ENCODE measurements at places on chromosomes 5 and 9.
A peak's percentile ranks its signal among the peaks of the same experiment; 100 is the strongest.

DNA sequence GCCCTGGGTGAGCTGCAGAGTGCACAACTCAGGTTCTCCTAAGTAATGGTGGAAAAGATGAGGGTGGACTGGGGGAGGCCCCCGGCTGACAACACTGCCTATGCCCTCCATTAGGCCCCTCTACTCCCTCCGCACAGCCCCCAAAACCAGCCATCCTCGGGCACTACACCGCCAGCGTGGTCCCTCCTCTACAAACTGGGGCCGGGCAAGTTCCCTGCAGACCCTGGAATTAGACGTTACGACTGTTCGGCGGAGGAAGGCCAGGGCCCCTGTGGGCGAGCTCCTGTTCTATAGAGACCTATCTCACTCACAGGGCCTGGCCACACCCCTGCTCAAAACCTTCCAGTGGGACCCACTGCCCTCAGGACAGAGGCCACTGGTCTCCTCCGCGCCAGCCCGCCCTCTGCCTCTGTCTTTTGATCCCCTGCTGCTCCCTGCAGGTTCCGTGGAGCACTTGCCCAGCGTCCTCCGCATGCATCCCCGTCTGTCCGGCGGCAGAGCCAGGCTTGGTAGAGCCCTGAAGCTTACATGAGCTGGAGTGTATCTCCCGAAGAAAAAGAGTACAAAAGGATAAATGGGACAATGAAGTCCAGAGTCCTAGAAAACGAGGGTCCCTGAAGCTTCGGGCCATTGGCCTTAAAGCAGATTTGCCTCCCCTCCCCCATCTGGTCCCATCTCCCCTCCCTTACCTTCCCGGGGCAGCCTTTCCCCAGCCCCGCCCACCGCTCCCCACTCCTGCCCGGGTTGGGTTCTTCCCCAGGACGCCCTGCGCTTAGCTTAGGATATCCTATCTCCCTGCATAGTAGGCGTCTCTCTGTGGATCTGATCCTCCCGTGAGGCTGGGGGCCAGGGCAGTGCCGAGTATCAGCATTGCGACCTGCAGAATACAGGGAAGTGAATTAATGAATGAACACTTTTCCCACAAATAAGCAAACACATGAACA, 71.3 kb downstream of the HRH2 start:
- peak; percentile 21 for DNase-seq

DNA sequence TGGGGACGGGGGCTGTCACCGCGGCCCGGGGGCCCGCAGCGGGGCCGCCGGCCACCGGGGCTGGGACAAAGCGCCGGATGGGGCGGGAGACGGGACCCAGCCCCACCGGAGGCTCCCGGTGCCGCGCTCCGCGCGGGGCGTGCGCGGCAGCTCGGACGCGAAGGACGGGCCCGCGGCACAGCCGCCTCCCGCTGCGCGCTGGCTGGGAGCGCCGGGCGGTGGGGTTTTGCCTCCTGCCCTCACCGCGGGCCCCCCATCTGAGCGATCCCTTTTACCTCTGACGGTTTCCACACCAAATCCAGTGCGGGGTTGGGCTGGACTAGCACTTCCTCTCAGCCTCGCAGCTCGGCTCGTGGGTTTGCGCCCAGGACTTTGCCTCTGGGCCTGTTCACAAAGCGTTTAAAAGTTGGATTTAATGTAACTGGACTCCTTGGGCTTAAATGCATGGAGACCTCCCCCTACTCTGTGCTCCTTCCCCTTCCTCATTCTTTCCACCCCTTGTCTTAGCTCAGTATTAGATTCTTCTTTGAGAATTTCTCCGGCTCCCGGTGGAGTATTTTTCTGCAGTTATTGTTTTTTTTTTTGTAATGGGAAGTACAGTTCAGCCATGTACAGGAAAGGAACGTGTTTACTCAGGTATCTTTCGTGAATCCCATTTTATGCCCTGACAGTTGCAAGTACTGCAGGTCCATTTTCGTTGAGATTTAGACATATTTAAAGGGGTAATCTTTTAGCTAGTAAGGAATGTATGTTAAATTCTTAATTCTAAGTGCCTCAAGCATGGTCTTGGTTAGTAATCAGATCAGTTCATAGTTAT, 691 bp downstream of the FCHO2 start:
- DNase-seq, result peak; percentile 74

- no peak for DNase-seq
Observed at GRCh38 chr5:10801931-10802666, 41.1 kb upstream of the DAP start.

DNA sequence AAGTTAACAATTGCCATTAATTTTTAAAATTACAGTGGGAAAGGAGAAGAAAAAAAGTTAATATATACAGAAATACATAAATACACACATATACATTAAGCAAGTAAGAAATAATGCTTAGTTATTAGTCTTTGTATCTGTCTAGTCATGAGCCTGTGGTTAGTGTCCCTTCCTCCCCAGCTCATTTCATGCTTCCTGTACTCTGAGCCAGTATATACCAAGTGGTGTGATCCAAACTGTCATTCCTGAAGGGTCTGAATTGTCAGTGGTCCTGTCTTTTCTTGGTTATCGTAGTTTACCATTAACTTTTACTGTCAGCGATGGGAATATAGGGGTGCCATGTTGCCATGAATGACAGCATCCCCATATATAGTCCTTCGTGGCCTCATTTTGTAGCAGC, 24.2 kb upstream of the STOM start:
- DNase-seq, result no peak

DNA sequence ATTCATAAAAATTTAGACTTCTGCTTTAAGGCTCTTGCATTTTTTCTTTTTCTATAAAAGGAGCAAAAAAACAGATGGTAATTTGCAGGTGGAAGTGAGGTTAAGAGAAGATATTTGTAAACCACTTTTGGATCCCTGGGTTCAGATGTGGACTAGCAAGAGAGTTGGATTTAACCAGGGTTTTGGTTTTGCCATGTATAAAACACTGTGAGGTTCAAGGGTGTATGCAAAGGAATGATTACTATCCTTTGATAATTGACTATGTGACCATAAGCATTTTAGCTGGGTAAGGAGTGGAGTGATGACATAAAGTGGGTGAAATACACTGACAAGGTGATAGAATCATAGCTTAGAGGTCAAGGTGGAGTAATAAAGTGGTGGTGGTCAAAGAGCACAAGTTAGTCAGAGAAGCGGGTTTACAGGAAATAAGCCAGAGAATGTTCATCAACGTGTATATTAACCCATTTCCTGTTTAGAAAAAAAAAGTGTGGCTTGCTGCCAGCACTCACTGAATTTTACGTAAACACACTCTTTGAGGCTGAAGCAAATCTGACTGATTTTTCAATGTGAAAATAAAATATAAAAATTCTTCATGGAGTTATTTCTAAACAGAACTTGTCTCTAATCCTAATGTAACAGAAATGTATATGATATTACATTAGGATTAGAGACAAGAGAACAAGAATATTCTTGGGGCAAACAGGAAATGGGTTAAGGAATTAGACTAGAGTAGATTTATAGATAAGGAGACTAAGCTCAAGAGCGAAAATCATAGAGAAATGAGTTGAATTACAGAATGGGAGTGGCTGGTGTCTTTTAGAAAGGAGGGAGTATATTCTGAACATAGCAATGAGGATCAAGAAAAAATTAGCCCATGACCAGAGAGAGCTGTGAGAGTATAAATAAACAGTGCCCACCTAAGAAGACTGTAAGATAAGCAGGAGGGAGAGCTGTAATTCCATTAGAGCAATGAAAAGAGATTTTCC, 74.5 kb downstream of the CDKN2A start:
- no peak for DNase-seq

- no peak for DNase-seq
Observed at GRCh38 chr5:135211083-135211790, 177.2 kb upstream of the PITX1 start.

- DNase-seq, result peak; percentile 57
Observed at GRCh38 chr5:154221371-154221896, 30.9 kb downstream of the GALNT10 start.

- no peak for DNase-seq
Observed at GRCh38 chr9:77427256-77427927, 220.7 kb downstream of the GNA14 start.

DNA sequence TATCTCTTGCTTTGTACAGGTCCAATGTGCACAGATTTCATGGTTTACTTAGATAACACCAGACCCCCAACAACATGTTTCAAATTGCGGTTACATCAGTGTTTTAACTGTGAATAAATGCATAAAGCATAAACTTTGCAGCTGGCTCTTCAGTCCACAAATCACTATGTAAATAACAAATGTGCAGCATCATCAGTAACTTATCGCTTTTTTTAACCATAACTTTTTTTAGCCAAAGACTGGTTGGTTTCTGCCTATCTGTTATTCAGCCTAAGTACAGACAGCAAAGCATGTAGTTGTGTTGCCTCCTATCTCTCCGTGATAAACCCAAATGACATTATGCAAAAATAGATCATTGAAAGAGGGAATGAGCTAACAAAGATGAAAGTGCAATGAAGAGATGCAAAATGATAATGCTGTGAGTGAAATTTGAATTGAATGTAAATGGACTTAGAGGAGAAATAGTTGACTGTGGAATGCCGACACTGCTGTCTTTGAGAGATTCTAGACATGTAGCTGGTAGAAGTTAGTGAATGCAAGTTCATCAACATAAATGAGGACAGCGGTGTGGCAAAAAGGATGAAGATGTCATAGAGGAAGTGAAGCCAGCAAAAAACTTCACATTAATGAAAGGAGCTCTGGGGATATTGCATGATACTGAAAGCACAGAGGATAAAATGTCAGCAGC, 108.8 kb downstream of the PDE8B start:
- no peak for DNase-seq

GRCh38 chr9:128439273-128439672, 16.5 kb upstream of the ODF2 start:
- DNase-seq, result no peak

DNA sequence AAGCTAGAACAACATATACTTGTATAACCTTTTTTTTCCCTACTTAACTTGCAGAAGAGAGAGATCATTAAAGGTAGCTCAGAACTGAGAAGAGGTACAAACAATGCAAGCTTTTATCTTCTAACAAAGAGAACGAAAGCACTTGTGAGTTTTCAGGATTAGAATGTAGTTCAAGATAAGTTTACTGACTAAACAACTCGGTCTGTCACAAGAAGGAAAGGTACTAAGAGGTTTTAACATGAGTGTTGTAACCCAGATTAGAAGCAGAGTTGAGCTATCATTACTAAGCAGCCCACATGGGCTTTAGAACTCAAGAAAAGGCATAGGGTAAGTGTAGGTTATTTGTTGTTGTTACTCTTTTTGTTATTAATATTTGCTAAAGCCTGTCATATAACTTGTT, 25.2 kb downstream of the GIN1 start:
- DNase-seq, result no peak

- no peak for DNase-seq
Observed at GRCh38 chr5:42462083-42462482, 38.8 kb downstream of the GHR start.

GRCh38 chr9:27107241-27107640, 1.8 kb upstream of the TEK start:
- DNase-seq, result no peak

DNA sequence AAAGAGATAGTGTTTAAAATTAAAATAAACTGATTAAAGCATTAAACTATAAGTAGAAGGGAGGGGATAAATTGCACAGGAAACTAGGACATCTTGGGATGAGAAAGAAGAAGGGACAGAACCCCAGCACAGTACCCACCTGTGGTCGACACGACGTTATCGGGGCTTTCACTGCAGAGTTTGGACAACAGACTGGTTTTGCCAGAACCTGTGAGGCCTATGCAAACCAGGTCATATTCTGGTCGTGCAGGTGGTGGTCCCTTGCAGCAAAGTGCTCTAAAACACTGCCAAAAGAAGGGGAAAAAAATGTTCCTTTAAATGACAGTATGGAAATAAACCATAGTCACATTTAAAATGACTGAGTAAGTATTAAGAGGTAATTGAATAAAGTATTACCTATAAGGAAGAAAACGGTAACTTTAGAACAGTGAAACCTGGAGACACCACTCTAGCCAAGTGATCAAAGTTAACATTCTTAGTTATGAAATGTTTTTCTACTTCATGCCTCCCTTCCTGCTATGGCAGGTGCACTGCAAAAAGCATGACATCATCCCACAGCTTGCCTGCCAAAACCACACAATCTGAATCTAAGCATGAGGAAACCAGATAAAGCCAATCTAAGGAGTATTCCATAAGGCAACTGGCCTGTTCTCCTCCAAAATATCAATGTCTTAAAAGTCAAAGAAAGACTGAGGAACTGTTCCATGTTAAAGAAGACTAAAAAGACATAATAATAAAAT, 138.6 kb downstream of the ARL15 start:
- DNase-seq, result no peak

DNA sequence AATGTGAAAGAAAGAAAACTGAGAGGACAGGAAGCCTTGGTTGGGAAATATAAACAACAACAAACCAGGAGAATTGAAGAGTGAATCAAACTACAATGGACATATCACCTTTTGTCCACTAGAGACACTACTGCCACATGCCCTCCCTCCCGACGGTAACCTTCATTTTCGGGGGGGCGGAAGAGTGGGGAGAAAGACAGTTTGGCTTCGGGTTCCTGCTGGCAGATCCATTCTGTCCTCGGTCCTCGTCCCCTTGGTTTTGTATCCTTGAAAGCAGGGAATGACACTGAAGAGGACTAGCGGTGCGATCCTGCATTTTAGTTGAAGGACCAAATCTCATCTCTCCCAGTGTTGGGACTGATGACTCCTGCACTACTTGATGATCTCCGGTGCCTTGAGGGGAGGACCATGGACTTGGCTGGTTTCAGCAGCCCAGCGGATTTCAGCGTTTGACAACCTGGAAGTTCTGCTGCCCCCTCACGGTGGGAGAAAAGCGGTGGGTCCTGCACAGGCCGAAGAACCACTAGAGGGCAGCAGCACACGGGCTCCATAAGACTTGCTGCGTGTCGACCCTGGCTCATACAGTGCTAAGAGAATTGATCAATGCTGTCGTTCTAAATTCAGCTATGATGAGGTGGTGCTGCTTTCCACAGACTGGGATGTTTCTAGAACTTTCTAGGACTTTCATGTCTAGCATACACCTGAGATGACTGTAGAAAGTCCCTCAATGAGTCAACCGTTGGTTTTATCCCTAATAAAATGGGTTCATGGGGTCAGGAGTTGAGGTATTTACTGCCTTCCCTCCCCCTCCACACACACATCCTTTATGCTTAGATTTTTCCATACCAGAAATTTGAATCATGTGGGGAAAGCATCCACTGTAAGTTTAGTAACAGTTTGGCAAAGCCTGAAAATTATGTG, 15.1 kb upstream of the ZNF131 start:
- peak; percentile 90 for DNase-seq

GRCh38 chr9:5939530-5939929, 48.8 kb downstream of the MLANA start:
- DNase-seq, result no peak

DNA sequence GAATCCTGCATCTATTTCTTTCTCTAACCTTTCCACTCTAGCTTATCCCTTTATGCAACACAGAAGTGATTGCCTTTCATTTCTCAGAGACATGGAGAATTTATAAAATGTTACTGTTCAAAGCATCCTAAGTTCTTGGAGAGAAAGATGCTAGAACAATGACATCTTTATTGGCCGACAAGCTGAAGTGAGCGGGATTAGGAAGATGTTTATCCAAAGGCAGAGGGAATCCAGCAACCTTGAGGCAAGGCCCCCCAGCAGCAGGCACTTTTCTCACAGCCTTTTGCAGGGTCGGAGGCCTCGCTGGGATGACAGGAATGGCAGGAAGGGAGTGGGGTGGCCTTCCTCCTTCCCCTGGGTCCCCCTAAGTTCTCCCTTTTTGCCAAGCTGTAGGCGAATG, 204.8 kb downstream of the GAPVD1 start:
- DNase-seq, result no peak
